ENCODE measurements at places on chromosomes 2 and 18.

- no peak for DNase-seq
Measured at GRCh38 chr2:9222239-9222892, 15.8 kb downstream of the ASAP2 start.

GRCh38 chr2:126802316-126802715 is 96.4 kb upstream of the TEX51 start:
- DNase-seq, result no peak

DNA sequence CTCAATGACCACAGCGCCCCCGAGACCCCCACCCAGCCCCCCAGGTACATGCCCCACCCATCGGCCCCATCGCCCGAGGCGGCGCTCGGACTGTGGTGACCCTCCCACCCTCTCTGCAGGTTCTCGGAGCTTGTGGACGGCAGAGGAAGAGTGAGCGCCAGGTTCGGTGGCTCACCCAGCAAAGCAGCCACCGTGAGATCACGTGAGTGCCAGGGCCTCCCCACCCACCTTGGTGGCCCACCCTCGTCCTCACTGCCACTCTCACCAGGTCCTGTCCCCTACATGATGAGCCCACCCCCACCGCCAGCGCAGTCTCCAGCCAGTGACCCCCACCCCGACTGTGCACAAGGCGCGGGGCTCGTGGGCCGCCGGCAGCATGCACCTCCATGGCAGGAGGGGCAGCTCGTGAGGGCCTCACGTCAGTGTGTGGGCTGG is 30.4 kb downstream of the MTERF4 start:
- no peak for DNase-seq

- no peak for DNase-seq
Measured at GRCh38 chr2:120469426-120469825, 123.5 kb downstream of the INHBB start.

DNA sequence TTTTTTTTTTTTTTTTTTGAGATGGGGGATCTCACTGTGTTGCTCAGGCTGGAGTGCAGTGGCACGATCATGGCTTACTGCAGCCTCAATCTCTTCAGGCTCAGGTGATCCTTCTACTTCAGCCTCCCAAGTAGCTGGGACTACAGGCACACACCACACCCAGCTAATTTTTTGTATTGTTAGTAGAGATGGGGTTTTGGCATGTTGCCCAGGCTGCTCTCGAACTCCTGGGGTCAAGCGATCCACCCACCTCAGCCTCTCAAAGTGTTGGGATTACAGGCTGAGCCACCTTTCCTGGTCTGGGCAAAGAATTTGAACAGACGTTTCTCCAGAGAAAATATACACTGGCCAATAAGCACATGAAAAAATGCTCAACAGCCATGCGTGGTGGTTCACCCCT is 2.9 kb upstream of the SNRNP200 start:
- DNase-seq, result no peak

DNA sequence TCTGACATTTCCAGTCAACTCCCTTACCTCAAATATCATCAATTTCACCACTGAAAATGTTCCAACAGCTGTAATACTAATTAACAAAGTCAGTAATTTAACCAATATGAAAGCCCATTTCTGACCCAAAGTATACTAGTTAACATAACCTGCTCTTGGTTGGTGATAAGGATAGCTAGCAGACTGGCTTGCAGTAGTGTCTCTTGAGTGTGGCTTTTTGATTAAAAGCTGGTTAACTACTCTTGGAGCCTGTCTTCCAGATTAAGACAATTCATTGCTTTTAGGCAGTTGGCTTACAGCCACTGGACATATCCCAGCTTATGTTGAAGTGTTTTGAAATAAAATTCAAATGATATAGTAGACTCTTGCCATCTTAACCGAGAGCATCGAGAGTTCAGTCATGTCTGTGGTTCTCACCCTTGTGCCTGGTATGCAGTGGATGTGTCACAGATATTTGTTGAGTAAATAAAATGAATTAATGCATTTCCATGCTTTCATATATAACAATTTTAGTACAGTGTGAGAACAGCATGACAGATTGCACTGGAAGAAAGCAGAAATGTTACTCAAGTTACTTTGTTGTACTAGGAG is 158.1 kb downstream of the TANC1 start:
- no peak for DNase-seq

- DNase-seq, result no peak
Measured at GRCh38 chr18:25140124-25140961, 211.6 kb downstream of the ZNF521 start.

- no peak for DNase-seq
Measured at GRCh38 chr2:170984079-170984478, 55.0 kb downstream of the GORASP2 start.

- DNase-seq, result no peak
Measured at GRCh38 chr2:148813603-148814065, 61.4 kb upstream of the KIF5C start.

GRCh38 chr2:205752924-205753323 is 70.6 kb downstream of the NRP2 start:
- DNase-seq, result no peak

GRCh38 chr18:23498877-23499276 is 4.4 kb upstream of the RMC1 start:
- DNase-seq, result peak; percentile 91

DNA sequence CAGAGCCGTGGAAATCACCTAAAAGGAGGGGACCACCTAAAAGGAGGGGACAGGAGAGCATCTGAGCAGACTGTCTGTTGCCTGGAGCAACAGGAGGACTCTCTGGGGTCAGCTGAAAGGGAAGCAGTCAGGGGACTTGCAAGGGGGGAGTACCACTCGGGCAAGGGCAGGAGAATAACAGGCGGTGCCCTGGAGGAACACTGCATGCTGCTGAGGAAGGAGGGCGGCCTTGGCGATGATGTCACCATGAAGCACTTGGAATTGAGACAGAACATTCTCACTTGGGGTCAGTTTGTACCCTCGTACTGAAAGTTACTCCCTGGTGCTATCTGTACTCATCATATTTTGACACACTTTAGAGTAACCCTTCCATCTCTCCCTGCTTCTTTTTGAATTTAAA is 18.4 kb downstream of the SIX3 start:
- no peak for DNase-seq

- DNase-seq, result no peak
Measured at GRCh38 chr2:33144243-33144642, 197.5 kb downstream of the LTBP1 start.

DNA sequence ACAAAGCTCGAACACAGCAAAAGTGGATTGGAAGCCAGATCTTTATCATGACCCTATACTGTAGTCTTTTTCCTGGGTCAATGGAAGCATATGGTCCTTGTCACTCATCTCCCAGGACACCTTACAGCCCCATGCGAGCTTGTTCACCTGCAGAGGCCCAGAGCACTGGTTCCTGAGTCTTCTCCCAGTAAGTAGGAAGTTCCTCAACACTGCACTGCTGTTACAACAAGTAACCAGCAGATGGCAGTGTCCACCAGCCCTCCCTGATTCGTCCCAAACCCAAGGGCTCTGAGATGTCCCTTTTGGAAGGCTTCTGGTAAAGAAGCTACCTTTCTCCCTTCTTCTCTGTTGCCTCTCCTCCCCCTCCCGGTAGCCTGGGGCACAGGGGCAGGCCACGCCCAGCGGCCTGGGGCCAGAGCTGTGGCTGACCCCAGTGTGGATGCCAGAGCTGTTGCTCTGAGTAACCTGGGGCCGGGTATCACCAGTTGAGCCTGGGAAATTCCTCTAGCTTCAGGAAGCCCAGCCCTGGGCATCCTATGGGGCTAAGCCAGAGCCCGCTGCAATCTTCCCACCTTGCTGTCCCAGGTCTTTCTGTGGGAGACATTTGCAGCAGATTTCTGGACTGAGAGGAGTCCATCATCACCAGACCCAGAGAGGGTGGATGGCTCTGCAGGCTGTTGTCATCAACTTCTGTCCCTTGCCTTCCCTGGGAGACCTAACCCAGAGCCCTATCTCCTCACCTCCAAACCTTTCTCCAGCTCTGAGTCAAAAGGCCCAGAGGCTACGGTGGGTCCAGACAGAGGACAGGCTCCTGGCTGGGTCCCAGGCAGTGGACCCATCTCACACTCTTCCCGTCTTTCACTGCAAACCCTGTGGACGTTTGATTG is 5.3 kb upstream of the GDF7 start:
- peak; percentile 86 for DNase-seq

GRCh38 chr18:60935041-60935910 is 398.0 kb upstream of the CDH20 start:
- peak; percentile 17 for DNase-seq

DNA sequence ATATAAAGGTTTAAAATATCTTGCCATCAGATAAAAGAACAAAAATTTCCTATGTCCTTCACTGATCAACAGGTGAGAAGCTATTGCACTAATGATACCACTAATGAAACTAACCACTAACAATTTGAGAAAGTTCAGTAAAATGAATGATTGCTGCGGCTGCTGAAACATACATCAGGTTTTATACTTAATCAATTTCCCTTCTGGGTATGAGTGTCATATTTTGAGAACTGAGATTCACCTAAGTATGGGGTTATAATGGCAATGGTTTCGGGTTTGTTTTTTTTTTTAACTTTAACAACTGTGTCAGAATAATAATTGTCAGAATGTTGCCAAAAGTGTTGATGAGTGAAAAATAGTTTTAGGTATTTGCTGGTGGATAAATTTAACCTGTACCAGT is 151.3 kb upstream of the SLC39A10 start:
- no peak for DNase-seq

- no peak for DNase-seq
Measured at GRCh38 chr18:2823966-2824365, 22.8 kb upstream of the EMILIN2 start.

DNA sequence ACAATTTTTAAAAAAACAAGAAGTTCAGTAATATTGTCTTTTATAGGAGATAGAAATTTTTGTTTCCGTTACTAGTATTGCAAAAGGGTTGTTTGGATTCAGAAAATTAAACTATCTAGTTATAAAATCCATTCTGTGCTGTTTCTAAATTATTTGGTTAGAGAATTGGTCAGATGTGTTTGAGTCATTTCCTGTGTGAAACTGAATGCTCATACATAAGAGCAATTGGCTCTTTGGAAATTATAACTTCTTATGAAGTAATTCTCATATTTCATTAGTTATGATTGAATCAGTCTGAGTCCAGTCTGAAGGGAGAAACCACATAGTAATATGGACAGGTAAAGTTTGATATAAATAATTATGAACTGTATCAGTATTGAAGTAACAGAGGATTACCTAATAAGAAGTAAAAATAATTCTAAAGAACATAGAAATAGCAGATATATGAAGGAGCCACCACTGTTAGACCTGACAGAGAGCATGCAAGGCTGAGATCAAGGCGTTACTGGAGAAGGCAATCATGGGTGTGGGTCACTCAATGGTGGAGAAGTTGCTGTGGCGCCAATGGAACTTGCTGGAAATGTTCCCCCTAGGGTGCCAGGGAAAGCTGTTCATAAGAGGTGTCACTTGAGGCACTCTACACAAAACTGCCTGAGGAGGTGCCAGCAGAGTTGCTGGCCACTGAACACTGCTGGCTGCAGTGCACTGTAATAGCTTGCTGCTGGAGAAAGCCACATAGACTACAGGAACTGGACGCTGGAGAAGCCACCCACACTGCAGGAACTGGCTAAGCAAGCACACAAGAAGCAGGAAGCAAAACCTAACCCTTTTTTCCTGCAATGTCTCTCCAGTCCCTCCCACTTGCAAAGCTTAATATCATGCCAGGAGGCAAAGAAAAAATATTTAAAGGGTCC is 18.0 kb upstream of the FAP start:
- DNase-seq, result peak; percentile 22

- DNase-seq, result no peak
Measured at GRCh38 chr2:110106642-110107041, 9.0 kb downstream of the MALL start.

GRCh38 chr2:202965810-202966460 is 48.7 kb upstream of the NBEAL1 start:
- DNase-seq, result peak; percentile 6

DNA sequence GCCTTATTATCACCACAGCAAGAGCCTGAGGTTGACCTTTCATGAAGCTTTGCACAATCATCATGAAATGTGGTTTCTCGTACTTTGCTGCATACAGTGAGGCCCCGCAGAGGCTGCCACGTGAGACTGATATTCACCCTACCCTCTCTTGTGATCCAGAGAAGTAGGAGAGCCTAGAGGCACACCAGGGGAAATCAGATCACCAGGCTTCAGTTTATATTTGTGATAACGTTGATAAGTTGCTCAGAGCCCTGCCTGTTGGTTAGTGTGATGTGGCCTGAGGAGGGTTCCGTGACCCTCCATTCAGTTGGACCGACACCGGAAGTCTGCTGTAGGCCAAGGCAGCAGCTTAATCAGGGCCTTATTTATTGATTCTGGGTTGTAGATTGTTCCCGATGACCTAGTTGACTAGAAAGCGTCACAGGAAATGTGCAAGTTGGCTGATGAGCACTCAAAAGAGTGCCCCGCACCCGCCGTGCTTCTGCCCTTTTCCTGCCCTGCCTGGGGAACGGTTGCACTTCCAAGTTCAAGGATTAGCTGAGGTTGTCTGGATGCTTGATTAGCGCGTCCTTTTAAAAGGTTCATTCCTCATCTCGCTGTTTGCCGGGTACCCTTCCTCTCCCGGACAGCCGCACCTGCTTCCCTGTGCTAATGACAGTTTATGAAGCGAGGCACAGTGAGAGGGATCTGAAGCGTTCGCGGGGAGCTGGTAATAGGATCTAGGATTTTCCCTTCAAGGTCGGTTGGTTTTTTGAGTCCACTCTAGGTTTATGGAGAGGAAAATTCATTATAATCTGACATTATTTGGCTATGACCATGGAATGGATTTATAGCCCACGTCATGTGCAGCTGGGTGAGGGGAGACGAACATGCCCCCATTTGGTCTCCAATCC is 146.4 kb downstream of the SH3RF3 start:
- no peak for DNase-seq

DNA sequence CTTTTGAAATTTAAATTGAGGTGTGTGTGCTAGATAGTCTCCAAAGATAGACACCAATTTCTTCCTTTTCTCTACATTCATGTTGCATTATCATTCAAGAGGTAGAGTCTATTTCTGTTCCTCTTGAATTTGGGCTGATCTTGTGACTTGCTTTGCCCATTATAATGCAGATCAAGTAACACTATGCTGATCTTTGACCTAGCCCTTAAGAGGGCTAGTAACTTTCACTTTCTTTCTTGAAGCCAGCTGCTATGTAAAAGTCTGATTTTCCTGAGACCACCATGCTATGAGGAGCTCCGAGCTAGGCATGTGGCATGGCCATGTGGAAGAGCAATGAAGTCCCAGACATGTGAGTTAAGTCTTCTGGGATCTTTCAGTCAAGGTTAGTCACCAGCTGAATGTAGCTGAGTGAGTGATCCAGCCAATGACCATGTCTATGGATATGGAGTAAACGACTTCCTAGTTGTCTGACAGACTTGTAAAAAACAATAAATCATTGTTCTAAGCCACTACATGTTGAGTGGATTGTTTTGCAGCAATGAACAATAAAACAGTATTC is 189.4 kb upstream of the CWC22 start:
- no peak for DNase-seq

DNA sequence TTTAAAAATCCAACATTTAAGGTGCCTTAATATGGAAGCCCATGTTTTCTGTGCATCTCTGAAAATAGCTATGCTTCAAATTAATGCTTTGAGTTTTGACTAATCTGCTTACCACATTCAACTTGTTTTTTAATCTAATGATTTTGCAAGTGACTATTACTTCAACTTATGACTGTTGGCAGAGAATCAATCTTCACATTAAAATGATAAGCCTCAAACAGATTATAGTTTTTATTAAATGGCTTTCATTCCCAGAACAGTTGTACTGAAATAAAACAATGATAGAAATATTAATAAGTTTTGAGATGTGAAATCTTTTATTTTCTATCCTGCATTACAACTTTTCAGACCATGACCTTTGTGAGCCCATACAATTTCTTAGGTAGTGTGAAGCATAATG is 347.5 kb downstream of the ZNF804A start:
- no peak for DNase-seq

- peak; percentile 33 for DNase-seq
Measured at GRCh38 chr2:103265521-103265920, 503.7 kb downstream of the TMEM182 start.

Measured in Ammon's horn (tissue), 1 donor.